Right cardiac atrium (tissue), 5 donors: ENCODE measurements at places on chromosomes 7 and 10.

- DNase-seq, result no peak
Measured at GRCh38 chr10:77111611-77112550, 525.7 kb downstream of the KCNMA1 start.

DNA sequence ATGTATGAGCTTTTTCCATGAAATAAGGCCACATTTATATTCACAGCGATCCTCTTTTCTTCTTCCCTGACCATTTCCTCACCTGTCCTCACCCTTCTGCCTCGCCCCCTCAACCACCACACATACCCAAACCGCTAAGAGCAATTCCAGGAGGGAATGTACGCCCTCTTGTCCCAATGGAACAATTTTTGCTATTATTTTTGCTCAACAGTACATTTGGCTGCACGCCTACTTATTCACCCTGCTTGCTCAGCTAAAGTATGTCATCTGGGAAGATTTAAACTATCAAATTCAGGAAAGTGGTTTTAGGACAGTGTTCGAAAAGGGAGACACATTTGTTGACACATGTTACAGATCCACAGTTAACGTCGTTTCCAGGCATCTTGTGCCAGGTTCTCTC is 252.7 kb downstream of the NEBL start:
- no peak for DNase-seq

GRCh38 chr10:32169556-32169955 is 113.3 kb upstream of the KIF5B start:
- no peak for DNase-seq

DNA sequence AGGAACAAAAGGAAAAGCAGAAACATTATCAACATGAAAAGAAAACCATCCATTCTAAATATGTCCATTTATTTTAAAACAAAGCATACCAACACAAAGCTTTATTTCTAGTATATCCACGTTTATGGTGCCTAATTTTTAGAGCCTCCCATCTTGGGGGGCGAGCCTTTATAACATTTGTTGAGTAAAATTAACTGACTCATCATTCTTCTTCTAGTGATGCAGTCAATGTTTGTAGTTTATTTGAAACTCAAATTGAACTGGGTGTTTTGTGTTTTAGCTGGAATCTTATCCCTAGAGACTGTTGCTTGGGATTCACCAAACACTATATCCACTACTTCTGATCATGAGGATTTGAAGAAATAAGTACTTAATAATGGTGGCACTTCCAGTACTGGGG is 366.4 kb upstream of the NPVF start:
- DNase-seq, result no peak

- no peak for DNase-seq
Measured at GRCh38 chr10:131694168-131694780, 206.5 kb upstream of the PPP2R2D start.

DNA sequence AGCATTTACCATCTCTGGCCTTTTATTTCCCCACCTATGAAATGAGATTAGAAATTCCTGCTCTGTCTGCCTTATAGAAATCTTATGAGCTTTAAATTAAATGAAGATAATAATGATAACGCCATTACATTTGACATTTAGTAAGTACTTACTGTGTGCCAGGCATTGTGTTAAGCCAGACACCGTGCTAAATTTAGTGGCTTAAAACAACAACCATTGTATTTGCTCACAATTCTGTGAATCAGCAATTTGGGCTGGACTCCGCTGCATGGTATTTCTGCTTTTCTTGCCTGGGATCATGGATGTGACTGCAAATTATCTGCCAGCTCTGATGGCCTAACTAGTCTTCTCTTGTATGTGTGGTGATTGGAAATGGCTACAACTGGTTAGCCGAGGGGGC is 56.4 kb upstream of the CCDC6 start:
- DNase-seq, result no peak

DNA sequence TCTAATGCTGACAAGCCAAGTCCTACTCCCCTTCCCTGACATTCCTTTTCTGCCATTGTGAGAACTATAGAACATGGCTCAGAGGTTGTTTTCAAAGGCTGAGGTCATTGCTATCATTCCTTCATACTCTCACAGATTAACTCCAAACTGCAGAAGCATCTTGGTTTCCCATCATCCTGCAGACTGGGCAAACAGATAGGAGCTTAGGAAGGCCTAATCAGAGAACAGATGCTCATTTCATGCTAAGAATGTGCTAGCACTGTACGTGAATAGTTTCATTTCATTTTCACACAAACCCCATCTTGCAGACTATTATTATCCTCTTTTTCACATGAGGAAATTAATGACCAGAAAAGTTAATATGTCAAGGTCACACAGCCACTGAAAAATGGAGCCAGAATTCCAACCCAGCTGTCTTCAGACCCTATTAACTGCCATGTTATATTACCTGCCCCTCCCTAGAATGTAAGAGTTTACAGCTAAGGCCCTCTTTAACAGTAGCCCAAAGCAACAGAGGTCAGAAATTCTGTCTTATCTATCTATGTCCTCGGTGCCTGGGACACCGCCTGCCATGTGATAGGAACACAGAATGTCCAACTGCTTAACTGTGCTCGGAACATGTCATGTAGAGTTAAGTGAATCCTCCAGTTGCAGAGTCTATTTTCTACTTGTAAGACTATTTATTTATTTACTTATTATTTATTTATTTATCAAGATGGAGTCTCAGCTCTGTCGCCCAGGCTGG is 2.9 kb upstream of the LCOR start:
- no peak for DNase-seq

DNA sequence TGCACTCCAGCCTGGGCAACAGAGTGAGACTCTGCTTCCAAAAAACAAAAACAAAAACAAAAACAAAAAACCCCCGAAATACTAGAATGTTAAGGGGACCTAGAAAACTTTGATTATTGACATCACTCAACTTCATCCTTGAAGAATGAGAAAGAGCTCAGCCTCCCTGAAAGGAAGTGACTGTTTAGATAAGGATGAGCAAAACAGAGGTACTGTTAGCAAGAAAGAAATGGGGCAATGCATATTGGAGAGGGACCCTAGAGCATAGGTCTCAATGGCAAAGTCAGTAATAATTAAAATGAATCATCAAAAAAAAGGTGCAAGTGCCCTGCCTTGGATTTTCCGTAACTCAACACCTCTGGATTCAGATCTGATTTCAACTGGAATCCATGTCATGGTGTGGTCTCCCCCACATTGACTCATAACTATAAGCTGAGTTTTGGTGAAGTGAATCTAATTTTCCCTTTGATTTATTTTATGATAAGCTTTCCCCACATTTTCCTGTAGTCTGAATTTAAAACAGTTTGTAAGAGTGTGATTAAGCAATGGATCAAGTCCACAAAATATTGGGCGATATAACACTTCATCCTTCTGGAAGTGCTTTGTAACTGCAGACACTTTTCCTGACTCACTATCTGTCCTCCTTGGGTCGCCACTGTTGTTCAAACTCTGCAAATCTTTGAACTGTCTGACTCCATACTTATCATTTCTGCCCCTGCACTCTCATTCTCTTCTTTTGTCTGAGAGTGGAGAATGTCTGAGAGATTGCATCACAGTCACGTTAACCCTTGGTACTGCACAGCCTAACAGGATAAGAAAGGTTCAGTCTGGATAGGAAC is 224.8 kb upstream of the LYZL1 start:
- DNase-seq, result no peak

DNA sequence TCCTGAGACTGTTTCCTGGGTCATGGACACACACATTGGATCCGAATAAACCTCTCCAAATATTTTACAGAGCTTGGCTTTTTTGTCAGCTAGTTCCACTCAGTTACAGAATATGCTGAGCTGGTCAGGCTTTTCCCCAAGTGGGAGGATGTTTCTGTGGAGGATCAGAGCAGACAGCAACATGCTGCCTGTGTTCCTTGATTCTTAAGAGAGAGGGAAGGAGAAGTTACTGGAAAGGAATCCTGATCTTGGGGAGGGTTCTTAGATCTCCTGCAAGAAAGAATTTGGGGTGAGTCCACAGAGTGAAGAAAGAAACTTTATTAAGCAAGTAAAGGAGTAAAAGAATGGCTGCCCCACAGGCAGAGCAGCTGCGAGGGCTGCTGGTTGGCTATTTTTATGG is 76.8 kb upstream of the RPA3 start:
- no peak for DNase-seq

- DNase-seq, result no peak
Measured at GRCh38 chr10:224571-224970, 89.3 kb downstream of the ZMYND11 start.

DNA sequence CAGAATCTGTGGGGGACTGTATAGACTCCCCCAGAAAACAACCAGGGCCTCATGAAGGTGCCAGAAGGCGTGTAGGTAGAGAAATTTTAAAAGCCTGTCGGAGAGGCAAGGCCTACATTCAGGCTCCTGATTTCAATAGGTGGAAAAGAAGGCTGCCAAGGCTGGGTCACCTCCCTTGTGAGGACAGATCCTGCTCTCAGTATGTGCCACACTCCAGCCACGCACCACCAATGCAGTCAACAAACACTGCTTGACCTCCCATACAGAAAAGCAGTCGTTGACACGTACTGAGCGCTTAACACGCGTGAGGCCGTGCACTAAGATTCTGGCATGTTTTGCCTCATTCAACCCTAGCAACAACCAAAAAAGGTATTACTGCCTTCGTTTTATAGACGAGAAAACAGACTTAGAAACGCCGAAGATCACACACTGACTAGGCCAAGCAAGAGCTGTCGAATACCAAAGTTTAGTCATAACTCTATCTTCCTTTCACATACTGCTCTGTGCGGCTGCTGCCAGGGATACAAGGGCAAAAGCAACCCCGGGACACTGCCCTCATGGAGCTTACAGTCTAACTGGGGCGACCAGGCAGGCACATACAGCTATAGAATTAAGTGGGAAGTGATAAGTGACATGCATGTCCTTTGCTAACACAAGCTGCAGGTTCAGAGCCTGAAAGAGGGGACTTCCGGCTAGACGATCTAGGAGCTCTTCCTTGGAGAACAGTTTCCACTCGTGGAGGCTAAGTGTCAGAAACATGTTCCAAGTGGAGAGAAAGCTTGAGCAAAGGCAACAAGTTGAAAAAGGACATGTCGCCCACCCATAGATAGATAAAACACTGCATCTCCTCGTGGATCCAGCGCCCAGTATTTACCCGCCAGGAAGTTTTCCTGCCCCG is 797 bp upstream of the NKX2-3 start:
- no peak for DNase-seq

DNA sequence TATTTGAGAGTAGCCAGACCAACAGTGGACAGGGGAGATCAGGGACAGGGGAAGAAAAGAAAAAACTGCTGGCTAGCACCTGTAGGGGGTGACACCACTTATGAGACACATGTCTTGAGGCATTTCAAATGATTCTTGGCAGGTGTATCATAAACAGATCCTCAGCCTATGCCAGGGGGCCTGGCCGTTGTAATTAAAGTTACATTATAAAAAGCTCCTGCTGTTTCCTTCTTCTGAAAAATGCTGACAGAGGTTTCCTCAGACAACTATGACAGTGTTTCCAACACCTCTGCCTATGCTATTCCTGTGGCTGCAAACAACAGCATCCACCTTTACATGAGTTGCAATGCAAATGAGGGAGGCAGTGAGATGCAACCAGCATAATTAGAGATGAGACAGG is 281.0 kb upstream of the PTER start:
- DNase-seq, result no peak

DNA sequence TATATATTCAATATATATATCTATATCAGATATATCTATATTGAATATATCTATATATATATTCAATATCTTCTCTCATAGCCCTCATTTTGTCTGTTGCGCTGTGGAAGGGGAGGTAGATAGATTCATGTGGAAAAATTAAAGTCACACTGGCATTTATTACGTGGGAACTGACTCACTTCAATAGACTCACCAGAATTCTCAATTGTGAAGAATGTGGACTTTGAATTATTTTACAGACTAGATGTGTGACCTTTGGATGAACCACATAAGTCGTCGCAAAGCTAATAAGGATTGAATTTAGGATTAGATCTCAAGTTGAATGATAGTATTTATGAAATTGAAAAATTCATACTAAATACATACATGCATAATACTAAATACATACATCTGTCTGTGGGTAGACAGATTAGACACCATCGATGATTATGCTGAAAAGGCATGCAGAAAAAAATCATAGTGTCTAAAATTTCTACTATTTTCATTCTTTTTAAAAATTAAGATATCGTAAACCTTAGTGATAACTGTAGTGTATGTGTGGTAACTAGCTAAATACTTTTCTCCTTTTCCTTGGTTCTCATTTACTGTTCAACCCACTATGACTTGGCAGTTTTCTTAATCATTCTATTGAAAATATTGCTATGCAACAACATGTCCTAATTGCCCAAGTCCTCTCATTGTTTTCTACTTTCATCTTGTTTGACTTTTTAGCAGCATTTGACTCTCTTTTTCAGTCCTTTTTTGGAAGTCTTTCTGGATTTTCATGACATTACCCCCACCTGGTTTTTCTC is 61.8 kb upstream of the A1CF start:
- no peak for DNase-seq

GRCh38 chr7:55532150-55532917 is 40.0 kb downstream of the VOPP1 start:
- no peak for DNase-seq

GRCh38 chr7:38512704-38513103 is 118.5 kb downstream of the AMPH start:
- no peak for DNase-seq

DNA sequence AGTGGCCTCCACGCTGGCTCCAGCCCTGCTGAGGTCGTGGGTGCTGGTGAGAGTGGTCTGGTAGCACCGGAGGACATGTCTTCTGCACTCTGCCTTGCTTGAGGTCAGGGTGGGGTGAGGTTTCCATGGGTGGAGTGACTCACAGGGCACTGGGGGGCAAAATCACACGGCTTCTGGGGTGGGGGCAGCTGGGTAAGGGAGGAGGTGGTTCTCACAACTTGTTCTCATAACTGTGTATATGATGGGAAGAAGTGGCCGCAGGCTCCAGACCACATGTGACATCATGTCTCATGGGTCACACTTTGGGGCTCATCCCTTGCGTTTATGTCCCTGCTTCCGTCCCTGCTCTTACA is 884 bp upstream of the PRF1 start:
- no peak for DNase-seq

- DNase-seq, result peak; percentile 16
Measured at GRCh38 chr7:20260223-20260622, 43.0 kb upstream of the MACC1 start.

- no peak for DNase-seq
Measured at GRCh38 chr7:114196517-114196916, 218.1 kb upstream of the FOXP2 start.

- DNase-seq, result no peak
Measured at GRCh38 chr10:1289591-1289990, 233.4 kb downstream of the WDR37 start.

DNA sequence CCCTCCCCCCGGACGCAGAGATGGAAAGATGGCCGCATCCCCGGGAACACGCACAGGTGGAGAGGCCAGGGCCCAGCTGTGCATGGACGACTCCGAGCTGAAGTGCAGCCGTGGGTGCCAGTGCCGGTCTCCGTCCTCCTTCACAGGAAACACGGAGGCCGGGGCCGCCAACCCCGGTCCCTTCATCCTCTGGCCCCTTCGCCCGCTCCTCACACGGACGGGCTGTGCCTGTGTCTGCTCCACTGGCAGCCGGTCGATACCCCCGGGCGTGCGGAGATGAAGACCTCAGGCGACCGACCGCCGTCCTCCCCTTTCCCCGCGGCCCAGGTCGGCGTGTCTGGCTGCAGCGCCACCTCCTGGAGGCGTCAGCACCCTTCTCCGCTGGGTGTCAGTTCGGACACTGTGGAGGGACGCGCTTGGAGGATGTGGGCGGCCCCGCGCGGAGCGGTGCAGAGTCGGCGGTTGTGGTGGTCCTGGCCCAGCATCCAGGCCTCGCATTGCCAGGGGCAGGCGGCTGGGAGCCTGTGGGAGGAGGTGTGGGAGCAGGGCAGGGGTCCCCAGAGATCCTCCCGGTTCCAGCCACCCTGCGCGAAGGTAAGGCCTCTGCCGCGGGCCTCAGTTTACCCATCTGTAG is 9.9 kb downstream of the ZNF511 start:
- DNase-seq, result peak; percentile 83

GRCh38 chr10:21899736-21900135 is 103.8 kb downstream of the DNAJC1 start:
- no peak for DNase-seq
